Esophagus squamous epithelium (tissue), 5 donors: ENCODE measurements at places on chromosomes 6 and 20.

GRCh38 chr20:23162887-23163286 is 76.8 kb upstream of the CD93 start:
- DNase-seq: no peak

- no peak for DNase-seq
These were observed 631 bp downstream of the PHACTR3 start for GRCh38 chr20:59604741-59605600.

DNA sequence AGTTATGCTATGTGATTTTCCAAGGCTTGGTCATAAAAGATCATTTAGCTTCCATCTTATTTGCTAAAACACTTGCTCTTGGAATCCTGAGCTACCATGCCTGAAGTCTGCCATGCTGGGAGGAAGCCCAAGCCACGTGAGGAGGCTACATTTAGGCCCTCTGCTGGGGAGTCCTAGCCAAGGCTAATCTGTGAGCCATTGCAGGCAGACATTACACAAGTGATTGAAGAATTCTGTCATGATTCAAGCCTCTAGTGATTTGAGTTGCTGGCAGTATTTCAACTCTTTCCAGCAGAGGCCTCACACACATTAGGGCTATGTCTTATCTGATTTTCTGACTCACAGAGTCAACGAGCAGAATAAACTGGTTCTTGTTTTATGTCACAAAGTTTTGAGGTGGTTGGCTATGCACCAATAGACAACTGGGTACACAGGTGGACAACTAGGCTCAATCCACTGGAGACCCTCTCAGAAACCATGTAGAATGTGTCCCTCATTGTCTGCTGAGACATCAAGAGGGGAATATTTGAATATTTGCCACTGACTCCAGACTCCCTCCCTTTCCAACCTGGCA is 227.2 kb upstream of the SULF2 start:
- no peak for DNase-seq

DNA sequence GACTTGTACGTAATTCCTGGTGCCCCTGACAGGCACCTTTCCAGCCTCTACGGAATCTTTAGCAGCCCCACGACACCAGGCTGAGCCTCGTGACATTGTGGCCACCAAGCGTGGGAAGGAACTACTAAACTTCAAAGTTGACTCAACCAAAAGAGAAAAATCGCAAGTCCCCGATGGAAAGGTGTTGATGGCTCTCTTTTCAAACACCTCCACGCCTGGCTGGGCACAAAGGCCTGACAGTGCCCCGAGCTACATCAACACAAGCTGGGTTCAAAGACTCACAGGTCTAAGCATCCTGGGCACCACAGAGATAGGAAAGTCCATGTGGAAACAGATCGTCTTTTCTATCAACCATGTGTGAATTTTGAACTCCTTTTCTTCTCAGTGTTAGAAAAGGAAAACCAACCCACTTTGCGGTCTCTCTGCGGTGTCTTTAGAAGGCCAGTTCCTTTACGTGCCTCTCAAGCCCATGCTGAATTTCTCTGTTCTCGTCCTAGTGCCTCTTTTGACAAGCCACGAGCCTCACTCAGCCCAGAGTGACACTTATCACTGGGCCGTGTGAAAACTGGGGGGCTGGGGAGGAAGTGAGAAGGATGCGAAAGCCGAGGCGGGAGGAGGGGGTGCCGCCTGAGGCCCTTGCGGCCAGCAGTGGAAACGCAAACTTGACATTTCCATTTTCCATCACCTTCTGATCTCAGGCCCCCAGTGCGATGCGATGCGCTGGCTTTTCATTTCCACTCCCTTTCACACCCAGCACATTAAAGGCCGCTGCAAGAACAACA is 59.4 kb downstream of the GFOD1 start:
- peak; percentile 9 for DNase-seq

DNA sequence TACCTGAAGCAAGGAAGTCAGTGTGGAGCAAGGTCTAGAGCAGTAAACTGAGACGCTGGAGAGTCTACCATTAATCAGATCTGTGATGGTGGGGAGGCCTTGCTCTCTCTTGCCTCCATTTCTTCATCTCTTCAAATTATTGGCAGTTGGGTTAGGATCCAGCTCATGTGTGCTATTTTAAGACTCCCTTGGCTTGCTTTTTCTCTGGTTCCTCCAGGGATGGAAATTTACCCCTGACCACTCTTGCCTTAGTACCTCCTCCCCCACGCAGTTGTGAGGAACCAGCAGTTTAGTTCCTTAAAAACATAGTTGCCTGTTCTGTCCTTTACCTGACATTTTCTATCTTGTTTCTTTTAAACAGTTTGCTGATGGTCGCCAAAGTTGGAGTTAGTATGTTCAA is 7.4 kb downstream of the TMEM14C start:
- no peak for DNase-seq

DNA sequence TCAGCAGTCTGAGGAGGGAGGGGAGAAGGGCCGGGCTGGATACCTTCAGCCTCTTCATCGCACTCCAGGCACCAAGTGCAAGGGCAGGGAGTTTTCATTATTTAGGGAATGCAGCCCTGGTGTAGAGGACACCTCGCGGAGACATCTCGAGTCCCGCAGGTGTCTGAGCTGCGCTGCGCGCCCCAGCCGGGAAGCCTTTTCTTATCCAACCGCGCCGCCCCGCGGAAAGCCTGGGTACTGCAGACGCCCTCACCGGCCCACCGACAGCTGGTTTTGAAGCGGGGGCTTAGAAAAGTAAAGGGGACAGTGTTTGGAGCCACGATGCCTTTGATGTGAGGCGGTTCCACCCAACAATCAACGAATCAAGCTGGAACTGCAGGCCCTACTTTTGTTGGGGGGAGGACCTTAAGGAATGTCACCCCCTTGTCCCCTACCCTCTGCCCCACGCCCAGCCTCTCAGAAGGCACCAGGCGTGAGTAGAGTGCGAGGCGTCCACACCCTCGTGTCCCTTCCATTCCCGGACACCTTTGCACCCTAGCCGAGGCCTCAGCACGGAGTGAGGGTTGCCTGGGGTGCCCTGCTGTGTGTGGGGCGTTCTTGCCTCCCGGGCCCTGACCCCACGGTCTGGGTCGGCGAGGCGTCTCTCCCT is 8.6 kb downstream of the NKX2-2 start:
- DNase-seq: no peak

DNA sequence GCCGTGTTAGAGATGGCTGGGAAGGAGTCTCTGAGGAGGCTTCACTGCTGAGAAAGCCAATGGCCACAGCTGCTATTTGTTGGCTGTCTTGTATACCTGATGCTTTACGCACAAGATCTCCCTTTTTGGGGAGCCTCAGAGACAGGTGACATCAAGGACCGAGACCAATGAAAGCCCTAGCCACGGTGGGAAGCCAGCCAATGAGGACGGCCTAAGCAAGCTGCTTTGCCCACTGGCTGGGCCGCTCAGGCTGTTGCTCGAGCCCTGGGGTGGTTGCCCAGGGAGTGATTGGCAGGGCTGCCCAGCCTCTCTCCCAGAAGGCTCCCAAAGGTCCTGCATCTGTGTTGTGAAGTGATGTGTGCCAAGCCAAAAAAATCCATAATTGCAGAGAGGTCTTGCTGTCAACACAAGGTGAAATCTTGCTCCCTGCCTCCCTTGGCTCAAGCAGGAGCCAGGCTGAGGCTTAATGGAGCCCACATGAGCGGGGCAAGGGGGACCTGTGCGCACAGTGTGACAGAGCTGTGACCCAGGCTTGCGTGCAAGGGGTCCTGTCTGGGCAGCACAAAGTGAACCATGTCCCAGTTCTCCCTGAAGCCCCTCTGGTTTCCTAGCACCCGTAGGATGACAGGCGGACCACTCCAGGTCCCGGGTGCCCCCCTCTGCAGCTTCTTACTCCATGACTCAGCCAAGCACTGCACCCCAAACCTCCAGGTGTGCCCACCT is 4.3 kb downstream of the MMP24OS start:
- DNase-seq: no peak

DNA sequence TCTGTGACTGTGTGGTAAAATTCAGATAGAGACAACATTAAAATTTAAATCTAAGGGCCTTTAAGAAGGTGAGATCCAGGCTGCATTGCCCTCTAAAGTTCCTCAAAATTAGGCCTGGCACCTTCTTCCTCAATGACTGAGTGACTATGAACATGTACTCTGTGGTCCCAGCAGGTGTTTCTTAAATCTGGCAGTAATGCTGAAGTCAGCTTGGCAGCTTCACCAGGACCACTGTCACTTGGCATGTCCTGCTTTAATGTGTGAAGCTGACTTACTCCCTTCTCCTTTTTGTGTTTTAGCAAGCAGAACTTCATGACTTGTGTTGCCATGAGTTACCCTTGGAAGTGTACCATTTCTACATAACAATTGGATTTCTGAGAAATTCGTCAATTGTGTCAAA is 141.7 kb downstream of the NKAIN2 start:
- no peak for DNase-seq

DNA sequence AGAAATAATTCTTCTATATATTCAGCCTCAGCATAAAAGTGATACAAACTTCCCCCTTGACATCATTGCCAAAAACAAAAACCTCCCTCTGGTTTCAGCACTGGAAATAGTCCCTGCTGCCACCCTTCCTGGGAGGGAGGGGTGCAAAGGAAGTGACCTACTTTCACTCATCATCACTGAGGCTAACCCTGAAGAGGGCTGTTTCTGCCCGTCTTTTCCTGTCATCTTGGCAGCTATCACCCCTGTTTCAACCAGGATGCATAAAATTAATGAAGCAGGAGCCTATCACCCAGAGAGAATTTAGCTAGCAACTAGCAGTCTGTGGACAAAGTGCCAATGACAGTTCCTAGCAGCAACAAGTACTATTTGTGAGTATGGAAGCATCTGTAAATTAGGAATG is 397.8 kb downstream of the LAMA2 start:
- no peak for DNase-seq

GRCh38 chr6:112701201-112701600 is 354.1 kb downstream of the RFPL4B start:
- no peak for DNase-seq

- DNase-seq: no peak
These were observed 183.5 kb downstream of the DST start for GRCh38 chr6:56459030-56459805.

DNA sequence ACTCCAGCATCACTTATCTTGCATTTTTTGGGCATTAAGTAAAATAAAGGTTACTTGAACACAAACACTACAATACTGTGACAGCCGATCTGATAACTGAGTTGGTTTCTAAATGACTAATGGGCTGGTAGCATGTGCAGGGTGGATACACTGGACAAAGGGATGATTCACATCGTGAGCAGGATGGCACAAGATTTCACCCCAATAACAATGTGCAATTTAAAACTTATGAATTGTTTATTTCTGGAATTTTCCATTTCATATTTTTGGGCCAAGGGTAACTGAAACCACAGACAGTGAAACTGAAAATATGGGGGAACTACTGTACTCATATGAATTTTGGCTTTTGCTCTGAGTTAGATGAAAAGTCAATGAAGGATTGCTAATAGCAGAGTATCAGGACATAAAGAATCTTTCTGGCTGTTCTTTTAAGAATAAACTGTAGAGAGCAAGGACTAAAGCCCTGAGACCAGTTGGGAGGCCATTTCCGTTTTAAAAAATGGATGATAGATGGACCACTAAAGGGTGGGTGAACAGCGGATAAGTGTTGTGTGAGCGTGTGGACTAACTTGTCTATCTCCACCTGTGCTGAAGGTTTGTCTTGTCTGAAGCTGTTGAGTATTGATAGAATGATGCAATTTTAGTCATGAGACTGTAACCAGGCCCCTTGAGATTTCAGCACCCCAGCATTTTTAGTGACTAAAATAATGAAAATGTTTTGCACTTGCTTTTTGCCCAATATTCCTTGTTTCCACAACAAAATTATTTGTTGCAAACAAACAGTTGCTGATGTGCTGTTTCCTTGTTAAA is 8.2 kb downstream of the SPINT3 start:
- DNase-seq: no peak

DNA sequence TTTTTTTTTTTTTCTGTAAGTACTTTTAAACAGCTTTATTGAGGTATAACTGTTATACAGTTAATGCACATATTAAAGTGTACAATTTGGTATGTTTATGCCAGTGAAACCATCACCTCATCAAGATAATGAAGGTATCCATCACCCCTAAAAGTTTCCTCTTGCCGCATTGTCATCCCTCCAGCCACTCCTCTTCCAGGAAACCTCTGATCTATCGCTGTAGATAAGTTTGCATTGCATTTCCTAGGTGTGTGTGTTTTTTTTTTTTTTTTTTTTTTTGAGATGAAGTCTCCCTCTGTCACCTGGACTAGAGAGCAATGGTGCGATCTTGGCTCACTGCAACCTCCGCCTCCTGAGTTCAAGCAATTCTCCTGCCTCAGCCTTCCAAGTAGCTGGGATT is 3.1 kb downstream of the SLX4IP start:
- DNase-seq: no peak

GRCh38 chr6:111803371-111803770 is 69.9 kb downstream of the FYN start:
- DNase-seq: no peak

- no peak for DNase-seq
These were observed 71.9 kb downstream of the FAM120B start for GRCh38 chr6:170378502-170378901.

DNA sequence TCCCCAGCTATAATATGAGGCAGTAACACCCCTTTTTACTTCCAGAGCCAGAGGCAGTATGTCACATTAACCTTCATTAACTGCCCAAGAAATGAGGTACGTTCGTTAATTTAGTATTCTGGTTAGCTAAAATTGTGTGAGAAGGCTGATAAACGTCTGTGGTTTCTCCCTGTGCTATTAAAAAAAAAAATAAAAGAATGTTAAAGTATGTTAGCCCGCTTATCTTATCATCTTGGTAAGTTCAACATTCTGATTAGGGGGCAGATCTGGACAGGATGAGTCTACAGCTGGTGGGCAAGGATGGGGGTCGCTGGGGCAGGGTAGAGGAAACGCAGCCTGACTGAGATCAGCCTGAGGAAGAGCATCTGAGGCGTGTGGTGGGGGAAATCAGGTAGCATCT is 154.0 kb downstream of the PRL start:
- DNase-seq: no peak

- DNase-seq: no peak
These were observed 535.9 kb downstream of the FRK start for GRCh38 chr6:115524821-115525220.

- no peak for DNase-seq
These were observed 2.5 kb downstream of the CALHM4 start for GRCh38 chr6:116556065-116556464.

DNA sequence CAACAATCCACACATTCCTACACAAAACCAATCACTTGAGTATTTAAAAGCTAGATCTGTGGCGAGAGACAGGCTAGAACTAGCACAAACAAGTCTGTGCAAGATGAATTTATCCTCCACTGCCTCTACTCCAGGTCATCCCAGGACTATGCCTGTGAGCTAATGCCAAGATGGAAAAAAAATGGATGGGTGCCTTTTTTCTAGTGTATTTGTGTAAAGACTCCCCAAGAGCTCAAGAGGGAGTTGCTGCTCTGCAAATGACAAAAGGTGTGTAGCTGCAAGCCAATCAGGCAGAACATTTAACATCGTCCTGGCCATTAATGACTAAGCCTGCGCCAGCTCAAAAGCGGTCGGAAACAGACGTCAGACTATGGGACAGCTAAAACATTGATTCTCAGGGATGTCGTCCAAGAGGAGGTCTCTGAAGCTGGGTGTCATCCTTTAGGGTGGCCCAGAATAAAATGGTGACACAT is 21.9 kb downstream of the ATXN1 start:
- no peak for DNase-seq
